Forelimb muscle (tissue), 1 donor: ENCODE measurements at places on chromosomes 13 and 19.

DNA sequence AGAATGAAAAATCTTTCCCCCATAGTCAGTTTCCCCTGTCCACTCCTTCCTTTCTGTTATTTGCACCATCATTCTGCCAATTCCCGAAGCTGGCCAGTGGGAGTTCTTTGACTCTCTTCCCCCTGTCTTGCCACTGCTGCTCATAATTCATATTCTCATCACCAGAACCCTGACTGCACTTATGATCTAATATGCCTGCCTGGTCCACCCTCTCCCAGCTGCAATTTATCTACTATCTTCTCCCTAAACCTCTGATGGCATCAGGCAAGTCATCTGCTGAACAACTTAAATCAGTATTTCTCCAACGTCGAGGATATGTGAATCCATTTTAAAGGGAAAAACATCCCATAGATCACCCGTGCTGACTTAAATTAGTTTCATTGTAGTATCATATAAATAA is 458.0 kb upstream of the GPC6 start:
- DNase-seq, result no peak

DNA sequence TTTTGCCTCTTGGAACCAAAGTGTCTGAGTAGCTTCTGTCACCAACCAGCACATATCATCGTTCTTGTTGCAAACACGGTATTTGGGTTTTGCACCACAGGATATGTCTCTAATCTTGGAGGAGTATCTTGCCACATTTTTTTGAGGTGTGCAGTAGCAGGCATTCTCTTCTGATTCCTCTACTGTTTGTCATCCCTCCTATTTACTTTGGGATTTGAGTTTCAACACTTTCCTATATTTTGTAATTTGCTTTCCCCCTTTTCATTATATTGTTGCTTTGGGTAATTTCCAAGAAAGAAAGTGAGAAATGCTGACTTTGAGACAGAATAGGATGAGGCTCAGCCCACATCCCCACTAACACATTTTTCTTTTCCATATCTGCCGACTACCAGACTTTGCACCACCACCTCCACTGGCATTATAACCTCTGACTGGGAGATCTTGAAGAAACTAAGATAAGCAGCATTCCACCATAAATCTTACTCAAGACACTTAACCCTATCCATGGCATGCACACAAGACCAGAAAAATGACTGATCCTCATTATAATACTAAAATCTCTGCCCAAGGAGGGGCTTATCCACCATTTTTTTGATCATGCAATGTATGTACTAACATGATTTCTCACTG is 12.0 kb upstream of the DZIP1 start:
- no peak for DNase-seq

DNA sequence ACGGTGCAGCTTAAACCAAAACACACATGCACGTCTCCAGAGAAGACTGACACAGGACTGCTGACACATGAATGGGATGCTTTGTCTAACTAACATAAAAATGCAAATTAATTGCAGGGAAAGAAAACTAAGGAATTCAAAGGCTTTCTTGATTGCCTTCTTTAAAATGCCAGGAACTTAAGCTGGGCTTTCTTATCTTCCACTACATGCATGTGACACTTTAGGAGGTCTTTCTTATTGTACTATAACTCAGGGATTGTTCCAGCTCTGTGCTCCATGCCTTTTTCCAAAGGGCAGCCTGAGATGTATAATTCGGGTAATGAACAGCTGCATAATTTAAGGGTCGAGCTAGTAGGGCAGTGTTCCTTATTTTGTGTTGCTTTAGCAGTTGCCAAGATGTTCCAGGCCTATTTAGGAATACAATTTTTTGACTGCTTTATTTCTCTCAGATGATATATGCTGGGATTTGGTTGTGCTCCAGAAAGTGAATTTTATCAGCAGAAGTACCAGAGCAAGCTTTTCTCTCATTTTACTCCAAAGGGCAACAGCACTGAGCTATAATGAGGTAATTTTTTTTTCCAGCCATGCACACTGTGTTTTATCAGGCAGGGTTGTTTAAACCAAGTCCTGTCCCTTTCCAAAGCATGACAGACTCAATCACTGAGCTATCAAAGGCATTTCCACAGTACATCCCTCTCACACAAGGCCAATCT is 885.2 kb downstream of the PCDH9 start:
- no peak for DNase-seq

GRCh38 chr19:3136684-3137055 is 837 bp downstream of the GNA15 start:
- DNase-seq, result no peak

- DNase-seq, result no peak
Observed at GRCh38 chr13:113332615-113333014, 31.3 kb downstream of the GRTP1 start.

- no peak for DNase-seq
Observed at GRCh38 chr13:72039126-72039525, 172.1 kb upstream of the DACH1 start.

DNA sequence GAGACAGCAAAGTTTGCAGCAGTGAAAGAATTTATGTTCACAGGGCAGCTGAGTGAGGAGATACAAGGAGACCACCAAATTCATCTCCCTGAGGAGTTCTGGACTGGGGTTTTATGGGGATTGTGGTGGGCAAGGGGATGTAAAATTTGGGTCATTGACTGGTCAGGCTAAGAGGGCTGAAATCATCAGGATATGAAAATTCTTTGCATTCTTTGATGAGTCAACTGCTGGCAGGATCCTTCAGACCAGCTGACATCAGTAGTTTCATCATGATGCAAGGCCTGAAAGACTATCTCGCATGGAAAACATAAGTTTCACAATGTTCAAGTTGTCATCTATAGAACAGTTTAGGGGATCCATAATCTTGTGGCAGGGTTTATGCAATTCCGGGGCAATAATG is 869.5 kb upstream of the PCDH9 start:
- no peak for DNase-seq

DNA sequence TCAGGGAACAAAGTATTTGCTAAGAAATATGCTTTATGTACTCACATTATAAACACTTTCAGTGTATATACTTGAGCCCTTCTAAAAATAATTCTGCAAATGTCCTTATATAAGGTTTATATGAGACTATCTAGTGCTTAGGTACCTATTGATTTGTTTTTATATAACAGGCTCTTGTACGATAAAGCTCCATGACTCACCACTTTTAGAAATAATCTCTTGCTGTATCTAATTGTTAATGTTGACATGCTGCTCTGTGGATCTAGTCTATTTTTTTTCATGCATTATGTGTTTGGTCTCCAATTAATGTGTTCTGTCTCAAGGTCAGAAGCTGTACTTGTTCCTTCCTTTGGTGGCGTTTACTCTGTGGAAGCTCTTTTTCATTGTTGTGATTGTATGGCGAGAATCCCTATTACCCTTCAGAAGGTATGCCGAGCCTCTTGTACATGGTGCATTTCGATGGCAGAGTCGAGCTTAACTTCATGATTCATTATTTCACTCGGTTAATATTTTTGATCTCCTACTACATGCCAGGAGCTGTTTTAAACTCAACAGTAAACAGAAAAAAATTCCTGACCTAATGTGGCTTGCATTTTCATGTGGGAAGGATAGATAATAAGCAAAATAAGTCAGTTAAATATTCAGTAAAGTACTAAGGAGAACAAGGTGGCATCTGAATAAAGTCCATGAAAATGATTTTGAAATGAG is 361.6 kb downstream of the COG6 start:
- no peak for DNase-seq

DNA sequence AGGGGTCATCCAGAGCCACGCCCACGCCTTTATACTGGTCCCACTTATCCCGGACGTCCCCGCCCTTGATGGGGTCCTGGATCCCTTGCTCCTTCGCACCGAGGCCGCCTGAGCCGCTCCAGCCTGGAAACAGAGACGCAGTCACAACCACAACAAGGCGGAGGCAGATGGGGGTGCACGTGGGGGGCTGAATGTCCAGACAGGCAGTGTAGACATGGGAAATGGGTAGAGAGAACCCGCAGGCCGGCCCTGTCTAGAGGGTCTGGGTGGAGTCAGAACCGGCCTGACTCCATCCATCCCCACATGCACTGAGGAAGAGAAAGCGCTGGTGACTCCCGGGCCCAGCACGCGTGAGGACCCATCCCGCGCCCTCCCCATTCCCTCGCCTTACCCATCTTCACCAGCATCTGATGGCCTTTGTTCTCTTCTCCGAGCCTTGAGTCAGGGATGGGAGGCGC is 23.0 kb downstream of the CHERP start:
- no peak for DNase-seq

DNA sequence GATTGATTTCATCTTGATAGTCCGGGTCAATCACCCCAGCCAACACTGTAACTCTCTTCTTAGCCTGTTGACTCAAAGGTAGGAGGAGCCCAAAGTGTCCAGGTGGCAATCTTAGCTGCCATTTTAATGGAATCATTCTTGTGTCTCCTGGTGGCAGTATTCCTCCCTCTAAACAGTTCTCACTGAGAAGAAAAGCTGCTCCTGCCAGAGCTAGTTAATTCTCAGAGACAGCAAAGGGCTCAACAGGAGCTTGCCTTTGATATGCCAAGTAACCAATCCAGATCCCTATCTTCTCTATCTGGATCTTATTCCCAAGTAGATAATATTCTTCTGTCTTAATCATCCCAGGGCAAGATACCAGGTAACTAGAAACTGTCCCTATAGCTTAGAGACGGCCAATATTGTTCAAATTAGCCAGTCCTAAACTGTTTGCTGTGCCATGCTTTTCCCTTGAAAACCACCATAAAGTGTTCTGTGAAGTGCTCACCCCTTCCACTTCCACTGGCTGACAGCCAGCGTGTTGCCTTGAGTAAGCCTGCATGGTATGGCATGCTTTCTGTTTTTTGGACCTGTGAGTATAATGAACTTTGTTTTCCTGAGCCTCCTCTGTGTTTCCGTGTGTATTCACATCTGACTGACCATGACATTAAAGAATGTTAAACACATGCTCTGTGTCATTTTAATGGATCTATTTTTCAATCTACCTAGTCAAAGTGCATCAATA is 463.7 kb upstream of the SLITRK5 start:
- DNase-seq, result no peak

DNA sequence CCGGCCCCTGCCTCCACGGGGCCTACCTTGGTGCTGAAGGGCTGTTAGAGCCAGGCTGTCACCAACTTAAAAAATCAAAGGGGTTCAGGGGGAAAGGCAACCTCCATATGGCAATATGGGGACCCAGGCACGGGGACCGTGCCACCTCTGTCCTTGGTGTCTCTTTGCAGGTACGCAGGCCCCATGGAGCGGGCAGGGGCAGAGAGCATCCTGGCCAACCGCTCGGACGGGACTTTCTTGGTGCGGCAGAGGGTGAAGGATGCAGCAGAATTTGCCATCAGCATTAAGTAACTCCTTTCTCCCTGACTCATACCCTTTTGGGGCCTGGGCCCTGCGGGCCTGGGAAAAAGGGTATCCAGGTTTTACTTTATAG is 39.6 kb upstream of the ADGRE1 start:
- DNase-seq, result no peak

DNA sequence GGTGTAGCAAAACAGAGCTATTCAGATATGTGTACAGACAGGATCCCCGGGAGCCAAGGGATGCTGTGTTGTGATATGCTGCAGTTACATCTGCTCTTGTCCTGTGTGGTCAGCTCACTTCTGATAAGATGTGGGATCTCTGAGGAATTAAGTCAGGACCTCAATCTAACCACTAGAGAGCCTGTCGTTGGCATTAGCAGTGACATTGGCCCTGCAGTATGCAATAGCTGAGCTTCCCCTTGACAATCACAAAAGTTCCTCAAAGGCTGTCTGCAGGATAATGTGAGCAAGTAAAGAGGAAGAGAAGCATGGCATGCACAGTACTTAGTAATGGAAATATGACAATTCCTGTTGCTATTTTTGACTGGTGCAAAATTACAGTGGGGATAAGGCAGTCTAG is 203.4 kb upstream of the MIR17HG start:
- no peak for DNase-seq

GRCh38 chr19:7655581-7655980 is 13.3 kb upstream of the RETN start:
- DNase-seq, result no peak
